ENCODE measurements at places on chromosomes 16 and 17.

GRCh38 chr17:77666881-77667395 lies 291.6 kb upstream of the TNRC6C start:
- no peak for DNase-seq

GRCh38 chr17:67375716-67376115 lies 1.4 kb upstream of the PITPNC1 start:
- DNase-seq = no peak

DNA sequence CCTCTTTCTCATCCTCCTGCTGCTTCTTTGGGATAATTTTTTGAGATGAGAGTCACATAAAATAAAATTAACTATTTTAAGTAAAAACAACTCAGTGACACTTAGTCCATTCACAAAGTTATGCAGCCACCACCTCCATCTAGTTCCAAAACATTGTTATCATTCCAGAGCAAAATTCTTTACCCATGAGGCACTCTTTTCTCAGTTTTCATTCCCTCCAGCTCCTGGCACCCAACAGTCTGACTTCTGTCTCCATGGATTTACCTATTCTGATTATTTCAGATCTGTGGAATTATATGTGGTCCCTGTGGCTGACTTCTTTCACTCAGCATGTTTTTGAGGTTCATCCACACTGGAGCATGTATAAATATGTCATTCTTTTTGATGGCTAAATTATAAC lies 239.9 kb upstream of the DYNLRB2 start:
- DNase-seq = no peak

- DNase-seq = no peak
These were observed 130.3 kb upstream of the FAM20A start for GRCh38 chr17:68731465-68731864.

DNA sequence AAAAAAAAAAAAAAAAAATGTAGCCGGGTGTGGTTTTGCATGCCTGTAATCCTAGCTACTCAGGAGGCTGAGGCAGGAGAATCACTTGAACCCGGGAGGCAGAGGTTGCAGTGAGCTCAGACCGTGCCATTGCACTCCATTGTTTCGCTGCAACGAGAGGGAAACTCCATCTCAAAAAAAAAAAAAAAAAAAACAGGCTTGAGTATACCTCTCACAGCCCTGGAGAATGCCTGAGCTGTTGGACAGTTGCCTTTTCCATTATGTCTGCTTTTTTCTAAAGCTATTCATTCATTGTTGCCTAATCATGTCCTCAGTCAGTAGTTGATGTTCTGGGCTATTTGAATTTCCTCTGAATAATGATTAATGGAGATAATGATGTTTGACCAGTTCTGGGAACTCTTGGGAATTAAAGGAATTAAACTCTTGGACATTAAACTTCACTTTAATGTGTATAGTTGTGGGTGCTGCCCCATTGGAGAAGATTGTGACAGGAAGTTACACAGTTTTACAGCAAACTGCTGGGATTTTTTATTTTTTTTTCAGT lies 11.8 kb downstream of the HMOX2 start:
- DNase-seq = no peak
